ENCODE measurements at places on chromosomes 16 and 17.

- DNase-seq, result no peak
Observed at GRCh38 chr17:2140683-2141082, 85.8 kb downstream of the HIC1 start.

GRCh38 chr17:29595943-29596774, 3.2 kb downstream of the ANKRD13B start:
- no peak for DNase-seq

DNA sequence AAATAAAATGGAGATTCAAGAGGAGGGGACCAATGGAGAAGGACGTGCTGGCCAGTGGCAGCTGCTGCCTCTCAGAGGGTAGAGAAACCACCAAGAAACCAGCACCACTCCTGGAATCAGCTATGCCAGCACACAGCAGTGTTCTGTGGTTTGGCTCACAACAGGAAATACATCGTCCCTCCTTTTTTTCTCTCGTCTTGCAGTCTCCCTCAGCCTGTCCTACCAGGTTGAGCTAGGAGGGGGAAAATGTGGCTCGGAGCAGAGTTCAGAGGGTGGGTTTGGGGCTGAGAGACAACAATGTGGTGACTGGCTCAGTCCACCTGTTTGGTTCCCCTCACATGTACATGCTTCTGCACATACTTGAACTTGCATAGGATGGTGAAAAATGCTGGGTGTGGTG, 19.9 kb upstream of the SLC16A5 start:
- DNase-seq, result no peak

DNA sequence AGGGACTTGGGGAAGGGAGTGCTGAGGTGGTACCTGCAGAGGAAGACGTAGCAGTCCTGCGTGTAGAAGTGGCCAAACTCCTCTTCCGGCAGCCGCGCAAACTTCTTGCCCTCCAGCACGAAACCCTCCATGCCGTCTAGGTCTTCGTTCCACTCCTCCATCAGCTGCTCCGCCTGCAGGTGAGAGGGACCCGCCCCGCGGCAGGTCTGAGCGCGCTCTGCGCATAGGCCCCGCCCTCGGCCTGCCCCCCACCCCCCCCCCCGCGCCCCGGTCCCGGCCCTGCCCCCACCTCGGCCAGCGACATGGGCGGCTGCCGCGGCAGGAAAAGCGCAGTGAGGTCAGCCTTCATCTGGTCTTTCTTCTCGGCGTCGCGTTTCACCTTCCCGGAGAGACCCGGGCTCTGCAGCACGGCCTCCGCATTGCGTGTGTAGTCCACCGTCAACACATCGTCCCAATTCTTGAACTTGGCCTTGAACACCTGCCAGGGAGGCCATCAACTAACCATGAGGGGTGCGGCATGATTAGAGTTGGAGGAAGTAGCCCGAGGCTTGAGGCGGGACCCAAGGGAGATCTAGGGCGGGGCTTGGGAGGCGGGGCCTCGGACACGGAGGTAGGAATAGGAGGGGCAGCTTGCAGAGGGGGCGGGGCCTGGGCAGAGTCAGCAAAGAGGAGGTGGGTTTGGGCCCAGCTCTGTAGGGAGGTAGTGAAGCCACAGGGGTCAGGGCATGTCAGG, 11.5 kb downstream of the FLII start:
- DNase-seq, result peak; percentile 84

- no peak for DNase-seq
Observed at GRCh38 chr16:67114793-67115192, 5.1 kb downstream of the PHAF1 start.

- DNase-seq, result no peak
Observed at GRCh38 chr17:62650587-62650986, 23.1 kb downstream of the MRC2 start.

GRCh38 chr16:88991813-88992350, 14.9 kb upstream of the CBFA2T3 start:
- DNase-seq, result no peak

DNA sequence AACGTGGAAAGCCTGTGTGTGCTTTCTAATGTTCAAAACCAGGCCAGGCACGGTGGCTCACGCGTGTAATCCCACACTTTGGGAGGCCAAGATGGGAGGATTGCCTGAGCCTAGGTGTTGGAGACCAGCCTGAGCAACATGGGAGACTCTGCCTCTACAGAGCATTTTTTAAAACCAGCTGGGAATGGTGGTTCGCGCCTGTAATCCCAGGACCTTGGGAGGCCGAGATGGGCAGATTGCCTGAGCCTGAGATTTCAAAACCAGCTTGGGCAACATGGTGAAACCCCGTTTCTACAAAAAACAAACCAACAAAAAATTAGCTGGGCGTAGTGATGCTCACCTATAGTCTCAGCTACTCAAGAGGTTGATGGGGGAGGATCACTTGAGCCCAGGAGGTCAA, 26.4 kb downstream of the RNF213 start:
- no peak for DNase-seq

- DNase-seq, result peak; percentile 75
Observed at GRCh38 chr16:67926181-67926750, 5.4 kb downstream of the CTRL start.

DNA sequence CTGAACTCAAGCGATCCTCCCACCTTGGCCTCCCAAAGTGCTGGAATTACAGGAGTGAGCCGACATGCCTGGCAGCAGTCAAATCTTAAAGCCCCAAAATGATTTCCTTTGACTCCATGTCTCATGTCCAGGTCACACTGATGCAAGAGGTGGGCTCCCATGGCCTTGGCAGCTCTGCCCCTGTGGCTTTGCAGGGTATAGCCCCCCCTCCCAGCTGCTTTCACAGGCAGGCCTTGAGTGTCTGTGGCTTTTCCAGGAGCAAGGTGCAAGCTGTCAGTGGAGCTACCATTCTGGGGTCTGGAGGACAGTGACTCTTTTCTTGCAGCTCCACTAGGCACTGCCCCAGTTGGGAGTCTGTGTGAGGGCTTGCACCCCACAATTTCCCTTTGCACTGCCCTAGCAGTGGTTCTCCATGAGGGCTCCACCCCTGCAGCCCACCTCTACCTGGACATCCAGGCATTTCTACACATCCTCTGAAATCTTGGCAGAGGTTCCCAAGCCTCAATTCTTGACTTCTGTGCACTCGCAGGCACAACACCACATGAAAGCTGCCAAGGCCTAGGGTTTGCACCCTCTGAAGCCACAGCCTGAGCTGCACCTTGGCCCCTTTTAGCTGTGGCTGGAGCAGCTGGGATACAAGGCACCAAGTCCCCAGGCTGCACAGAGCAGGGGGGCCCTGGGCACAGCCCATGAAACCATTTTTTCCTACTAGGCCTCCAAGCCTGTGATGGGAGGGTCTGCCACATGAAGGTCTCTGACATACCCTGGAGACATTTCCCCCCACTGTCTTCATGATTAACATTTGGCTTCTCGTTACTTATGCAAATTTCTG, 79.3 kb upstream of the ARL4D start:
- DNase-seq, result no peak

GRCh38 chr16:1438229-1439057, 5.9 kb downstream of the CCDC154 start:
- DNase-seq, result no peak

GRCh38 chr17:38789185-38789584, 10.2 kb downstream of the PIP4K2B start:
- no peak for DNase-seq

DNA sequence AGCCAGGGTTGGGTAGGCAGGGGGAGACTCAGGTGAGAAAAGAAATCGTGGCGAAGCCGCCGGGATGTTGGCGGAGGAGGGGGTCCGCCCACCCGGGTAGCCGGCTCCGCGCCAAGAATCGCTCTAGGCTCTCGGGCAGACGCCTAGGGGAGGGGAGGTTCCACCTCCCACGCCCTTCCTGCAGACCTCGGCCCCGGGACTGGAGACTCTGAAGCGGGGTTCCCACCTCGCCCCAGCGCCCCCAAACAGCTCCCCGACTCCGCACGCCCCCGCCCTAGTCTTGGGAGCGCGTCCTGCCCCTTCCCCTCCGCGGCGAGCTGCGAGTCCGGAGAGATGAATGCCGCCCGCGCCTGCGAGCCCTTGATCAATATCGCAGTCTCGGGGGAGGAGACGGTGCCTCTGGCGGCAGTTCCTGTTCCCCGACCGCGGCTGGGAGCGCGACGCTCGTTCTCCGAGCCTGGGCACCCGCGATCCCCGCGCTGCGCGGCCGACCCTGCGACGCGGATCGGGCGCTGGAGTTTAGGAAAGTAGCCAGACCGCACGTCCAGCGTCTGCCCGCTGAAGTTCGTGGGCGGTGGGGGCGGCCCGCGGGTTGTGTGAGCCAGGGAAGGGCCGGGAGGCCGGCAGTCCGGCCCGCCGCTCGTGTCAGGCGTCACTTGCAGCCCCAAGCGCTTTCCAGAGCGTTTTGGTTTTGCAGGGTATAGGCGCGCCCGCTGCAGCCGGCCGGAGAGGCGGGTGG, 790 bp downstream of the CRHR1 start:
- peak; percentile 38 for DNase-seq

GRCh38 chr16:15403392-15403995, 7.9 kb downstream of the MPV17L start:
- no peak for DNase-seq

- peak; percentile 12 for DNase-seq
Observed at GRCh38 chr17:65170839-65171238, 33.7 kb downstream of the RGS9 start.

DNA sequence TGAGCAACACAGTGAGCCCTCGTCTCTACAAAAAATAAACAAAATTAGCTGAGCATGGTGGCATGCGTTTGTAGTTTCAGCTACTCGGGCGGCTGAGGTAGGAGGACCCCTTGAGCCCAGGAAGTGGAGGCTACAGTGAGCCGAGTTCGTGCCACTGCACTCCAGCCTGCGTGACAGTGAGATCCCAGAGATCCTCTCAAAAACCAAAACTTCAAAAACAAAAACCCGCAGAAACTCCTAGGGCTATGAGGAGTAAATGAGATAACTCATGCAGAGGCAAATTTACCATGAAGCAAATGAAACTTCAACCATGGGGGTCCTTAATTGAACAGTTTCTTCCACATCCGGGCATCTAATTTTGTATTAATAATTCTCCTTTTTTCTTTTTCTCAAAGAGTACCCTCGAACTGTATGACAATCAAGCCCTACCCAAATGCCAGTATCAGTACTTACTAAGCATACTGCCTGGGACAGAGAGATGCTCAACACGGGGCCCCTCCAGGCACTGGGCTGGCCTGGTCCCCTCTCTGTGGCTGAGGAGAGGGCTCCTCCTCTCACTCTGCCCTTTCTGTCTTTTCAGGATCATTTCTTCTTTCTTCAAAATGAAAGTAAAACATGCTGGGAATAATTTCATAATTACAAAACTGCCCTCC, 789 bp upstream of the PIPOX start:
- no peak for DNase-seq

DNA sequence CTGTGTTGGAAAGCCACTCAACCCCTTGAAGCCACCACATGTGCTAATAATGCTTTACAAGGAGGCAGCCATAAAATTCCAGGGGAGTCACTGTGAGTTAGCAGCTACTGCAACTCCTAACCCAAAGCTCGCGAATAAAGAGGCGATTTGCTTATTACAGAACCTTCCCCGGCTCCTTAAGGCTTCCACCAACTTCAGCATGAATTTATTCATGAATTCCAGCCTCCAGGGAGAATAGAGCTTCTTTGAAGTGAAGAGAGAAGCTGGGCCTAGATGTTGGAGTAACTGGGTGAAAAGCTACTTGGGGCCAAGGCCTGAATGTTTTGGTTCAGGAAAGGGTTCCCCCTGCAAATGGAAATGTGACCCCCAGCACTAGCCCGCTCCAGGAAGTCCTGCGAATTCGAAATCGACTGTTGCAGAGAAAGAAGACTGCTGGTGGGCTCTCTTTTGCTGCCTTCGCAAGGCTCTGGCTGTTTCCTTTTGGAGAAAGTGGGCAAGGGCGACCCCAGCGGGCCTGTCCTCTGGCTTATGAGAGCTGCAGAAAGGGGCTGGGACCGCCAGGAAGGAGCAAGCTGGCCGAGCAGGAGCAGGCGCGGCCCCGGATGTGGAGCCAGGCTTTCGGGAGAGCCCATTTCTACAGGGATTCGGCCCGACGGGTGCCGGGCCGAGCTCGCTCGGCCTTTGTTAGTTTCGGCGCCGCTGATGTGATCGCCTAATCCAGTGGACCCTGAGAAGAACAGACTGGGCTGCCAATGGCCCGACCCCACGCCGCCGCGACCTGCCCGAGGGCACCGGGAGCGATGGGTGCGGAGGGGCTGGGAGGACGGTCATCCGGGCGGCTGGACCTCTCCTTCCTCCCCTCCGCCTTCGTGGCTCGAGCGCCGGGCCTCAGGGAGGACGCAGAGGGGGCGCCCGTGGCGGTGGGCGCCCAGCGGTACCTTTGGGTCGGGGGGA, 7.6 kb downstream of the CBX8 start:
- no peak for DNase-seq

- DNase-seq, result no peak
Observed at GRCh38 chr16:27114006-27114405, 47.3 kb downstream of the C16orf82 start.

- DNase-seq, result no peak
Observed at GRCh38 chr16:85042606-85043005, 15.0 kb downstream of the KIAA0513 start.

DNA sequence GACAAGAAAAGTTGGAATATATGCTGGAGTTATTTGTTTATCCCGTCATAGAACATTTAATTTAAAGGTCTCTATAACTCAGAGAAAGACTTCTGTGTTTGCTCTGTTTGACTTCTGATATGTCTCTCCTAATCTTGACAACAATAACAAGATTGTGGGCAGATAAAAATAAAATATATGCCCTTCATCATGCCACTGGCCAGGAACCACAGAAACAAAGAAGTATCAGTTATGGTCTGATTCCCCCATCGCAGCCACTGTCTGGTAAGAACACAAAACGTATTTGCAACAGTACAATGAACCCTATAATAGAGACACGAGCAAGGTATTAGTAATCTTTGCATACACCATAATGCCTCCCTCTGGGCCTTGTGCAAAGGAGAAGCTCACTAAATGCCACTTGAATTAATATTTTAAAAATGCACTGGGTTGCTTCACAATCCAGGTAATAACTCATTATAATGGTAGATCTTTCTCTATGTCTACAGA, 1498.3 kb downstream of the CDH11 start:
- no peak for DNase-seq

- no peak for DNase-seq
Observed at GRCh38 chr16:79672524-79672923, 72.0 kb upstream of the MAF start.

DNA sequence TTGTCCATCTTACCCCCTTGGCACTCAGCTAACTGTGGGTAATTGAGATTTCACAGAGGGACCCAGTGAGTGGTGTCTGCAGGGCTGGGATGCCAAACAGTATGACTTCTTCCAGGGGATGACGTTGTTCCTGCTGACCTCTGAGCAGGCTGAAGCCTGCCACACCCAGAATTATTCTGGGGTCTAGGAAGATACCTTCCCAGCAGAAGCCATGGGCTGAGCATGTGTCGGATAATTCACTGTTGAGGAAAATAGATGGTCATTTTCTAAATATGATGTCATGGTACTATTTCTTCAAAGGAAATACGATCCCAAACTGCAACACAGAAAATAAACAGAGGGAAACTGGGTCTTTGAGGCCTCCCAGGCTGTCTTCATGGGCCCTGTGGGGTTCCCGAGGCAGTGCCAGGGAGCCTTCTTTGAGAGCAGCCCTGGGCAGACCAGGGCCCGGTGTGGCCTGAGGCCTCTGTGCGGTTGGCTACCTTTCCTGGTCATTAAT, 17.4 kb downstream of the WNT9B start:
- DNase-seq, result no peak

Data from NCI-H510A (cell line).